CD4-positive, alpha-beta T cell treated with Interleukin-4 for 1 hour (primary cell): ENCODE measurements at places on chromosomes 12 and 14.

DNA sequence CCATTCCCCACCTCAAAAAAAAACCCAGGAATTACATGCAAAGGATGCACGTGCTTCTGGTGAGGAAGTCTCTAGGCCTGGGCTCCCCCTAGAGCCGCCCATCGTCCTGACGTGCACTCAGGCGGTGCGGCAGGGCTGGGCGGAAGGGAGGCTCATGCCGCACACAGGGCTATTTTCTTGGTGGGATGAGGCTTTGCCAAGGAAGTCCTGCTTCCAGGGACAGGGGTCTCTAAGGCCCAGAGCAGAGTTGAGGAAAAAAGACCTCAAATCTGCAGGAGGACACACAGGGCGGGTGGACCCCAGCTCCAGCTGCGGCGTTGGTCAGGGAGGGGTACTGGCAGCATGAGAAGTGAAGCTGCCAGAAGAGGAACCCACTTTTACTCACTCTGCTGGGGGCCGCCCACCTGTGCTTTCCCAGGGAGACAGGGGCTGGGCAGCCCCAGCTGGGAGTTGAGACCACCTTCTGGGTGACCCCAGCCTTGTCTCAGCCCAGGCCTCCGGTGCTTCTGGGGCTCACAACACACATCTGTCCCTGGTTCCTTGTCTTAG is 4.2 kb downstream of the RHOF start:
- peak; percentile 70 for DNase-seq

DNA sequence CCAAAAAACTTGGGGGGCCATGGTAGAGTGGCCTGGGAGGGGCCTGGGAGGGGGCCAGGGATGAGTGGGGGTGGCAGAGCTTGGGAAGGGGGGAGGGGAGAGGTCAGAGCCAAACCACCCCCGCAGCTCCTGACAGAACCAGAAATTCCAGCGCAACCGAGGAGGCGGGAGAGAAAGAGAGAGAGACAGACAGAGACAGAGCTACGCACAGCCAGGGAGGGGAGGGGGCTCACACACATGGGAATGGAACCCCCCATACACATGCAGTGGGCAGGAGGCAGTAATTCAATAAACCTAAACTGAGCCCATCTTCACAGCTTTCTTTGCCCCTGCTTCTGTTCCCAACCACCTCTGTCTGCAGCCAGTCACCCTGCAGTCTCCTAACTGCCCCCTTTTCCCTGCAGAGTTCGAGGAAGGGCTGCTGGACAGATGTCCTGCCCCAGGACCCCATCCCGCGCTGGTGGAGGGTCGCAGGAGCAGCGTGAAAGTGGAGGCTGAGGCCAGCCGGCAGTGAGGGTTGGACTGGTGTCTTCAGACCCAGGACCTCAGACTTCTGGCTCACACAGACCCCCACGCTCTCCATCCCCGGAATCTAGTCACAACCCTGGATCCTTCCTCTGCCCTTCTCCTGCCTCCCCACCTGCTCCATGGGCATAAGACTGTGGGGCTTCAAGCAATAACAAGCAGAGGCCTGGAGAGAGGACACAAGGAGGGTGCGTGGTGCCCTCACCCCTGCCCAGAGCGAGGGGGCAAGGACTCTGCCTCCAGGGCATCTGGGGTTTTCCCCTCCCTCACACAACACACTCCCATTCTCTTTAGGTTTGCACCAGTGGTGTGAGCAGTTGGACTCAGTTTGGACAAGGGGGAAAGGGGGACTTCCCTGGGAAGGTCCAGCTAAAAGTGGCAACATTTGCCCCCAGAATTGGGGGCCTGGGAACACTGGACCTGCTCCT is 5.6 kb downstream of the NAB2 start:
- no peak for DNase-seq

DNA sequence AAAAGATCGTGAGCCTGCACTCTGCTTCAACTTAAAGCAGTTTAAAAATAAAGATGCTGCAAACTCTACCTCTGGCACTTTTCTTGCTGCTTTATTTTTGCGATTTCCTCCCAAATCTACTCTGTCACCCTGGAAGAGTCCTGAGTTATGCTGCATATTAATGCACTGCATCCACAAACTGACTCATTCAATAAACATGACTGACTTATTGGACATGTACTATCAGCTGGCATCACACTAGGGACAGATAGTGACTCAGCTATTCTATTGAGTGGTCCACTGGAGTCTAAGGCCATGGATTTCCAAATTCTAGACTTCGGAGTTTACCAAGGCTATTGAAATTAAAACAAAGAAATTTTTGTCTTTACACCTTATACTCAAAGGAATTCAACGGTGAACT is 90.7 kb upstream of the PTPRR start:
- no peak for DNase-seq

GRCh38 chr12:48351022-48351708 is 446 bp upstream of the ZNF641 start:
- no peak for DNase-seq

DNA sequence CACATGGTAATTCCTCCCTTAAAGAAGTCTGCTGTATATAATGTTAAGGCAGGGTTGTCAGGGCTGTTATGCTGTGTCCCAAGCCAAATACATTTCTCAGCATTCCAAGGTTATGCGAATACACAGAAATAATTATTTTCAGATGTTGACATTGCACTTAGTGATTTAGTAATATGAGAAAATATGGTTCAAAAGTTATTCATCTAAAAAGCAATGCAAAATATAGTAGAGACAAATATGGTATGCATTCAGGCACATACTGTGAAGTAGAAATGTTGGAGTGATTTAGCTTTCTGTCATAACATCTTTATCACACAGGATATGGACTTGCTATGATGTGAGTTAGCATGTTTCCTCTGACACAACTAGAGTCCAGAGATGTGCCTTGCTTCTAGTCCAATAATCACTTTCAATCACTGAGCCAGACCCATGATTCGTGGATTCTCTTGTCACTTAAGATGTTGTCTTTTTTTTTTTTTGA is 70.0 kb downstream of the PDE3A start:
- DNase-seq, result no peak

DNA sequence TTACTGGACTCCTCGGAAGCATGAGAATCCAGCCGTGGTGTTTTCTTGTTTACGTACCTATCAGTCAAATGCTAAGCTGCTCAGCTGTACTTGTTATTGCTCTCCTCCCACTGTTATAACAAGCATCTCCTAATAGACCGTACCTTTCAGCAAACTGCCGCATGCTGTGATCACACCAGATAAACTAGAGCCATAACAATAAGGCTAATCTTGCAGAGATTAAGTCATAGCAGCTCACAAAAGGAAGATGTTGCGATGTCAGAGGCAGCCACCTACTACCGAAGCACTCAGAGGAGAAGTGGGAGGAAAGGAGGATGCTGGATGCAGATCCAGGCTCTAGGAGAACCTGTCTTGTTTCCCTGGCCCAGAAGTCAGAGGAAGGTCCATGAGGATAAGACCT is 196.0 kb downstream of the GALC start:
- DNase-seq, result no peak

- DNase-seq, result no peak
These were observed 3.2 kb downstream of the NTN4 start for GRCh38 chr12:95787274-95787818.

- no peak for DNase-seq
These were observed 61.8 kb downstream of the PPFIBP1 start for GRCh38 chr12:27585739-27586265.

- peak; percentile 3 for DNase-seq
These were observed 31.4 kb upstream of the C14orf180 start for GRCh38 chr14:104547998-104548700.

- no peak for DNase-seq
These were observed 2.8 kb downstream of the GPR19 start for GRCh38 chr12:12693111-12693671.
